CD4-positive, alpha-beta T cell treated with Interleukin-12 subunit alpha and Interleukin-12 subunit beta, for 1 hour (primary cell): ENCODE measurements at places on chromosomes 16 and 17.

DNA sequence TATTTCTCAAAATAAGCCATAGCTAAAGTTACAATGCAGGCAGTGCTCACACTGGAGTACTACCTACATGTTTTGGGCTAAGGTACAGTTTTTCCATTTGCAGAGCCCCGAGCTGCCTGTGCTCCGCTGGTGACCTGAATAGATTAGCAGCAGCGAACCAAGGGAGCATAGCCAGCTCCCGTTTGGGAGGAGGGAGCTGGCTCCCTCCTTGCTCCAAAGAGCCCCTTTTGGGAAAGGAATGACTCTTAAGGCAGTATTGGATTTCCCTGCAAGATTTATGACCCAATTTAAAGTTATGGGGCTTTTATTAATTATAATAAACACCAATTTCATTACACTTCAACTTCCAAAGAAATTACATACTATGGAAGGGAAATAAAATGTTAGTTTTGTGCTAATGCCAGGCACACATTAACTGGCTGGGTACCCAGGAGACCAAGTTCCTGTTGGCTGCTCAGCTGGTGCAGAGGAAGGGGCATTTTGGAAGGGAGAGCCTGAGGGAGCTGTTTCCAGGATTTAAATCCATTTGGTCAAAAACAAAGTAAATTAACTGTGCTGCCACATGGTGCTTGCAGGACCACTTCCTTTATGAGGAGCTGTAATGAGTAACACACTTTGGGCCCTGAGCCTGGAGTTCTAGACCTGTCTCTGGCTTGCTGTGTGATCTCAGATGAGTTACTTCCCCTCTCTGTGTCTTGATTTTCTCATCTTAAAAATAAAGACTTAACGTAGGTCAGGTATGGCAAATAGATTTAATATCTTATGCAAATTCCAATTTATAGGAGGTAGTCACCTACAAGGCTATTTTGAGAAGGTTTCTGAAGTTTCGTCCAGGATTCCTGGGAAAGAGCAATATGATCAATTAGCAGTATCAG lies 362.1 kb upstream of the CCL2 start:
- no peak for DNase-seq

- DNase-seq: no peak
These were observed 94.2 kb downstream of the ANKRD11 start for GRCh38 chr16:89396156-89396555.

- peak; percentile 21 for DNase-seq
These were observed 43.9 kb downstream of the CLEC16A start for GRCh38 chr16:10988164-10988803.

DNA sequence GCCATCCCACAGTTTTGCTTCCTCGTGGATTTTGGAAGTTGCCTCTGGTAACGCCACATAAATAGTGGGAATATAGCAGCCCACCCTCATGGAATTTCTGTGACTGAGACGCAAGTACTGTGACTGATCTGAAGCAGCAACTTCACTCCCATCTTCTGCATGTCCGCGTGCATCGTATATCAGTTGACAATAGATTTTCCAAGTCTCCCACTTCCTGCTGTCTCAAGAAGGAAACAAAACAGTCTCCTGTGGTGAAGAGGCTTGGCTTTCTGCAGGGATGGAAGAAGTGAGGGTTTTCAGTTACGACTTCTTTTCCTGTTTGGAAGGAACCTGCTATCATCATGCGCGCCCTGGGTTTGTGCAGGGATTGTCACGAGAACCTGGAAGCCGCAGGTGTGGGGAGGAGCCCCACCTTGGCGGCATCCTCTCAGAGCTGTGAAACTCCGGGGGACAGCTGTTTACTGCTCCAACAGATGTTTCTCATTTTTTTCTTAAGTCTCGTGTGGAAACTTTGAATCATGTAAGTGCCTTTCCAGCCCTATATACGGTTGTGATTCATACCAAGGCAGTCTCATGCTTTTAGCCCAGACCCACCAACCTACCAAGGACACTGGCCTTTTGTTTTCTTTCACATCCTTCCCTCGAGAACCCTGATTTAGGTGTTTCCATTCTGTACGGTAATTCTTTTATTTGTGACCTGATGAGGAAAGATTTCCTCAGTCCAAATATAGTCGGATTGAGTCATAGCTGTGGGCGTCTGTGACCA lies 57.5 kb downstream of the WIPI1 start:
- DNase-seq: no peak

- DNase-seq: no peak
These were observed 2.1 kb downstream of the SOX9 start for GRCh38 chr17:72122765-72123529.

DNA sequence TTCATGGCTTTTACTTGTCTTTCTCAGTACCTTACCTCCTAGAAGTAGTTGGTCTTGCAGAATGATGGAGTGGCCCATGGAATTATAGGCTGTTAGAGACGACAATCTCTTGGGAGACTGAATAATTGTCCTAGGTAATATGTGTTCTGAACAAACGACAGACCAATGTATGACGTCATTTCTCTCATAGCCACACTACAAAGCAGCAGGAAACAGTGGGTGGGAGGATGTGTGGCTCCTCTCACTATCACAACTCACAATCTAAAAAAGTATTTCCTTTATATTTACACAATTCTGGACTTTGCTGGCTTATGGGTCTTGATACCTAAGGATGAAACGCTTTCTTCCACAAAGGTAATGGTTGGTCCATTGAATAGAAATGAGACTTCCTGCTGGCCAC lies 183.9 kb downstream of the TOX3 start:
- DNase-seq: no peak

GRCh38 chr16:85983606-85984230 lies 84.8 kb downstream of the IRF8 start:
- DNase-seq: no peak

- no peak for DNase-seq
These were observed 144.6 kb upstream of the PLCG2 start for GRCh38 chr16:81634380-81635062.

DNA sequence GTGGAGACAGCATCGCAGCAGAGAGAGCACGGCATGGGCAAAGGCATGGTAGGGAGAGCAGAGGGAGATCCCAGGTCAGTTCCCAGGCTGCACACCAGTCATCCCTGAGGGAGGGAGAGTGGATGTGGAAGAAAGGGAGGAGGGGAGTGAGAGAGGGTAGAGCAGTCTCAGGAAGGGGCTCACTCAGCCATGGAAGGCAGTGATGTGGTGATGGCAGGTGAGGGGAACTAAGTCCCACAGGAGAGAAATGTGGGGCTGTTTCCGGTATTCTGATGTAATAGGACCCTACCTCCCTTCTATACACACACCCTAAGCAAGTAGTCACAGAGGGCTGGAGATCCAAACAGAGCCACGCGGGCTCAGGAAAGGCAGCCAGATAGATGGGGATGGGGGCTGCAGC lies 500.3 kb upstream of the CDH11 start:
- no peak for DNase-seq
